ENCODE measurements at places on chromosomes 16 and 17.

- no peak for DNase-seq
Observed at GRCh38 chr17:15263206-15263579, 1.9 kb downstream of the PMP22 start.

DNA sequence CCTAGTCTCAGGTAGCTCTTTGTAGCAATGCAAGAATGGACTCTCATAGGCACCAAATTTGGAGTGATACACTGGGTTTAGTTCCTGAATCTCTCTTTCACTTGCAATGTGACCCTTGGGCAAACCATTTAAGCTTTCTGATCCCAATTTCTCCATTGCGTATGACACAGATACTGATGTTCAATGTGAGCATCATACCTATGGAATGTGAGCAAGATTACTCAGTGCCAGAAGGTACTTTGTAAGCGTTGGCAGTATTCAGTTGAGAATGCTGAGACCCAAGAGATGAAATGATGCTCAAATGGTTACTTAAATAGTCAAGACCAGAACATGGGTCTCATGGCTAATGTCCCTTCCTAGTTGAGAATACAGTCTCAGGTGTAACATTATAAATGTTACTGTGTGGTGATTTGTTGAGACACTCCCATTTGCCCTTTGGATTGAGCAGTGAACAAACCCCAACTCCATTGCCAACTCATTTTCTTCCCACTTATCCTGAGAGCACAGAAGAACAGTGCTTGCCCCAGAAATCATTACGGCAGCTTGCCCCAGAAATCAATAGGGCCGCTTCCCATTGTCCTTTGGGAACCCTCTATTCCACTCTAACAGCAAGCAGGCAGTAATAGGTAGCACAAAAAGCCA lies 134.1 kb downstream of the SOX9 start:
- no peak for DNase-seq

DNA sequence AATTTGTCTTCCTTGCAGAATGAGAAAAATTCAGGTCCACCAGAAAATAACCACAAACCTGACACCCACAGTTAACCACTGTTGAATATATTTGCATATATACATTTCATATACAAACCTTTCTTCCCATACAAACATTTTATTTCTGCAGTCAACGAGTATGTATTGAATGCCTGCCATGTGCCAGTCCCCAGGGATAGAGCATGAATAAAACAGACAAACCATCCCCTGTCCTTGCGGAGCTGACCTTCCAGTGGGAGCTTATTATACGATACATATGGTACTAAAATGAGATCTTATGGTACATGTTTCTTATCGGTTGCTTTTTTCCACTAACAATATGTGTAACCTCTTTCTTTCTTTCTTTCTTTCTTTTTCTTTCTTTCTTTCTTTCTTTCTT lies 116.7 kb downstream of the PITPNC1 start:
- DNase-seq: no peak

- DNase-seq: no peak
Observed at GRCh38 chr17:72684405-72685020, 408.0 kb downstream of the SLC39A11 start.

GRCh38 chr17:66301367-66301863 lies 998 bp upstream of the PRKCA start:
- DNase-seq: no peak

DNA sequence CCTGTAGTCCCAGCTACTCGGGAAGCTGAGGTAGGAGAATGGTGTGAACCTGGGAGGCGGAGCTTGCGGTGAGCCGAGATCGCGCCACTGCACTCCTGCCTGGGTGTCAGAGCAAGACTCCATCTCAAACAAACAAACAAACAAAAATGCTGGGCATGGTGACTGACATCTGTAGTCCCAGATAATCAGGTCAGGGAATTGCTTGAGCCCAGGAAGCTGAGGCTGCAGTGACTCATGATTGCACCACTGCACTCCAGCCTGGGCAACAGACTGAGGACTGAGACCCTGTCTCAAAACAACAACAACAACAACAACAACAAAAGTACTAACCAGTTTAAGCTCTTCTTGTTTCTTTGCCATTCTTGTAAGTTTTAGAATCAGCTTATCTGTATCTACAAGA lies 383.0 kb upstream of the PMFBP1 start:
- DNase-seq: no peak

GRCh38 chr16:23052221-23052620 lies 97.0 kb downstream of the USP31 start:
- DNase-seq: no peak

Measured in SIG-M5 (cell line).